ENCODE measurements at places on chromosomes 7 and 10.

DNA sequence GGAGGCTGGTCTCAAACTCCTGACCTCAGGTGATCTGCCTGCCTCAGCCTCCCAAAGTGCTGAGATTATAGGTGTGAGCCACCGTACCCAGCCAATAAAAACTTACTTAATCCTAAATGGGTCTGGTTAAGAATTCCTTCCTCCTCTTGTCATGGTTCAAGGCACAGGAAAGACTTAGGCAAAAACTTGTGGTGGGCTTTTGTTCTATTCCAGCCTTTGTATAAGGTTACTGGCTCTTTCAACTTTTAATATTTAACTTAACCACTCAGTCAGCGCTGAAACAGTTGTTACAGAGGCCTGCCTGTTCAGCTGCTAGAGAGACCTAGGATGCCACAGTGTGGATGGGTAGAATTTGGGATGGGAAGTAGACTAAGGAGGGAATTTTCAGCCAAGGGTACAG lies 28.1 kb upstream of the GARS1 start:
- no peak for DNase-seq

DNA sequence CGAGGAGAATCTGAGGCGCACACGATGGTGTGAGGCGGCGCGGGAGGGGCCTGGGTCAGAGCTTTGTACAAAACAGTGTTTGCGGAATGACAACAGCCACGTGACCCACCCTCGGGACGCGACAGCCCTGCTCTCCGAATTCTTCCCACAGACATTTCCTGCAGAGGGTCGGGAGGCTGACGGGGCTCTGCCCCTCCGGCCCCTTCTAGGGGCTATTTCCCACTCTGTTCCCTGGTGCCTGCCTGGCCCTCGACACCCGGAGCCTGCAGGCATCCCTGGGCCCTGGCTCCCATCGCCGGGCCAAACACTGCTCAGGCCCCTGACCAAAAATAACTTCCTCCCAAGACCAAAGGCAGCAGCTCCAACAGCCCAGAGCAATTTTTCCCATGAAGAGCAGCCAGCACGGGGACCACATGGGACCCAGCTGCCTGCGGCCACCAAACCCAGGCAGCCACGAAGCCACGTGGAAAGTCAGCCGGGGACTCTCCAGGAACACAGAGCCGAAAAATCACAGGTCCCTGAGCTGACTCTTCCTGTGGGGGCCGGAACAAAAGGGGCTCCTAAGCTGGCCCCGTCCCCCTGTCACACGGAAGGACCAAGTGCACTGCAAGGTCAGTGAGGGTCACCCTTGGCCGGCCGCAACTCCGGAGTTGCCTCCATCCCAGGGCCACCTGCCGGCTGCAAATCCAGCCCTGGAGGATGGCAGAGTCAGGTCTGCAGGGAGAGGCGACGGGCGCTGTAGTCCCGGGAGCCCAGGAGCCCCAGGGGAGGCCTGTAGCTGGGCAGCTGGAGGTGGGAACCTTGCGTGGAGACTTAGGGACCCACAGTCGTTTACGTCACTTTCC lies 42.0 kb downstream of the PAPOLB start:
- no peak for DNase-seq

DNA sequence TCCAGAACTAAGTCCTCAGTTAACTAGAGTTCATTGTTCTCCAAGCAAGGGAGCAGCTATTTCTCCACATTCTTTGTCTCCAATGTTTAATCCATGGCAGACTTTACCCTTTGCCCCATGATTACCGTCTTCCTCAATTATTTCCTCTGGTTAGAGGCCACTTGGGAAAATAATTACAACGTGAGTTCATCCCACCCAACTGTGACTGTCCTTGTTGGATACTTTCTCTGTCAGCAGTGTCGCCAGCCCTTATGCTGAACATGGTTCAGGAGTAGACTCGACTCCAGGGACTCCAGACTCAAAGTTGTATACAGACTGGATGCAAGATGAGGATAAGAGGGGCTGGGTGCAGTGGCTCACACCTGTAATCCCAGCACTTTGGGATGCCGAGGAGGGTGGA lies 17.1 kb upstream of the SEPHS1 start:
- no peak for DNase-seq

DNA sequence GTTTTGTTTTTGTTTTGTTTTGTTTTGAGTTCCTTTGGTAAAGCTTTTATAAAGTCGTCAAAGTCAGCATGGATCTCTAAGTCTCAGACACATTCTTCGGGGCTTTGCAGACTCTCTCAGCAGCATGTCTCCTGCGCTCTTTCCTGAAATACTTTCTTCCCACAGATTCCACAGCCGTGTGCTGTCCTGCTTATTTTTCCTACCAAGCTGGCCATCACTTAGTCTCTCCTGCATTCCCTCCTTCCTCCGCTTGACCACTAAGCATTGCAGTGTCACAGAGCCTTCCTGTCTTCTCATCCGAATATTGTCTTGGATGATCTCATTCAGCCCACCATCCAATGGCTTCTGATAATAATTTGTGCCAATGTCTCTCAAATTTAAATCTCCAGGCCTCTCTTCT lies 434.3 kb upstream of the C7orf33 start:
- DNase-seq, result no peak

DNA sequence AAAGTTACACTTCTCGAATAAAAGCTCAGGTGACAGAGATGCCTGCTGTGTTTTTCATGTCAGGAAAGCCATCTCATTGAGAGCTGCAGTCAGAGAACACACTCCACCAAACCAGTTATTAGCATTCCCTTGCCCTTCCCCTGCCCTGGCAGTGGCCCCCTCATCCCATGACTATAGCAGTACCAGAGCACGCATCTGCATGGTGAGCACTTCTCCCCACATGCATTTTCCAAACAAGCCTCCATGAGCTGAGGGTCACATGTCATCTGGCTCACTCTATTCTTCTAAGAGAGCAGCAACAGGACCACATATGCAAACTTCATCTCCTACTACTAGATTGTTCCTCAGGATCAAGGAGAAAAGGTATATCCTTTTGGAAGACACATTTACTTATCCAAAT lies 42.4 kb upstream of the FGL2 start:
- DNase-seq, result no peak

- no peak for DNase-seq
Measured at GRCh38 chr10:70480239-70480861, 1.8 kb downstream of the PALD1 start.

- DNase-seq, result no peak
Measured at GRCh38 chr10:79354141-79354540, 6.9 kb downstream of the PPIF start.

GRCh38 chr7:134774119-134774518 lies 5.3 kb upstream of the CALD1 start:
- no peak for DNase-seq

DNA sequence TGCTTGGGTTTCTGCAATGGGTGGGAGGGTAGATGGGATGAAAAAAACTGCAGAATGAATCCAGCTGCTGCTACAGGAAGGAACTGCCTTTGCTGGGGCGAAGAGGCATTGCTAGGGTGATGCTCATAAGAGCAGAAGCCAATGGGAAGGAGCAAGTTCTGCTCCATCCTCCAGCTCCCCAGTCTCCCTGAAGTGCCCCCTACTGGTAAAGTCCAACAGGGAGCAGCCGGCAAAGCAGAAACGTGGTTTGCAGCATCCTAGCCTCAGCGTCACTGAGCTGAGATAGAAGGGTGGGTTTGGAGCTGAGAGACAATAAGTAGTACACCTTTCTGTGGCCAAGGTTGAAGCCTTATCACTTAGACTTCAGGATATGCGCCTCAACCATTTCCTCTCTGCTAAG lies 220.5 kb downstream of the CCSER2 start:
- DNase-seq, result no peak

- DNase-seq, result no peak
Measured at GRCh38 chr10:57716884-57717283, 550.8 kb downstream of the IPMK start.

DNA sequence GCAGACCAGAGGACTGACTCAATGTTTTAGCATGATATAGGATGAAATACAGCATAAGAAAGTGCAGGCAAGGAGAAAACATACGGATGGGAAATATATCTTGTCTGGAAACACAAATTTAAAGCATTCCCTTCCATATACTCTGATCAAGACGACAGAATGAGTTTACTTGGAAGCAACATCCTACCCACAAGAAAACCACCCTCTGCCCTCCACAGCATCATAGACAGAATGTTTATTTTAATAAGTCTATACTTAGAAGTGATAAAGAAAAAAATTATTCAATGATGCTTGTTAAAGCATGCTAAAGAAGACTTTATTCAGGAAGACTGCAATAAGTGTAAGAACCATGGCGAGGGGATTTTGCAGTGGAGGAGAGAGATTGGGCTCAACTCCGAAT lies 32.4 kb upstream of the HIBADH start:
- DNase-seq, result no peak

DNA sequence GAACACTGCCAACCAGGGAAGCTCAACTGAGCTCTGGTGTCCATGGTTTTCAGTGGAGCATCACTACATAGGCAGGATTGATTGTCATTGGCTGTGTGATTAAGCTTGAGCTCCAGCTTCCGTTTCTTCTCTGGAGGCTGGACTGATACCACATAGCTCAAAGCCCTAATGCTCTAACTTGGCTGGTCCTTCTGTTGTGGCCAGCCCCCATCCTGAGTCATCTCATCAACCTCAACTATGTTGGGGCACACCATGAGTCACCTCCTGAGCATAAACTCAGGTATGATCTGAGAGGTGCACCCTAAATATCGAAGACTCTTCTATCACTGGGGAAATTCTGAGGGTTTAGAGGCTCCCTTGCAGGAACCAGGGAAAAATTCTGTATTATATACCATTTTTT lies 114.5 kb upstream of the INHBA start:
- no peak for DNase-seq

DNA sequence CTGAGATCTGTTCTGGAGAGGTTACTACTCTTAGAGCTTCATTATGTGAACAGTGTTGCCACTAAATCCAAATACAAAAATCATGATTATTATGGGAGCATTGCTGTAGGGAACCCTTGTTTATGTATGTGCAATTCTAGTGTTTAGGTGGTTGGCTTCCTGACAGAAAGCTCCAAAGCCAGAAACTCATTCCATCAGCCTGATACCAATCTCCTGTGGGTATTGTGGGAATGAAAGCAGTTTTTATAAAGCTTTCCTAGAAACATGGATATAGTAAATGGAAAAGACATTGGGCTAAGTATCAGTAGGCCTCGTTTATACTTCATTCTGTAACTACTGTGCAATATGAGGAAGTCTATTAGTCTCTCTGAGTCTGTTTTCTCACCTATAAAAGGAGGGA lies 6.4 kb downstream of the SDK1 start:
- no peak for DNase-seq

DNA sequence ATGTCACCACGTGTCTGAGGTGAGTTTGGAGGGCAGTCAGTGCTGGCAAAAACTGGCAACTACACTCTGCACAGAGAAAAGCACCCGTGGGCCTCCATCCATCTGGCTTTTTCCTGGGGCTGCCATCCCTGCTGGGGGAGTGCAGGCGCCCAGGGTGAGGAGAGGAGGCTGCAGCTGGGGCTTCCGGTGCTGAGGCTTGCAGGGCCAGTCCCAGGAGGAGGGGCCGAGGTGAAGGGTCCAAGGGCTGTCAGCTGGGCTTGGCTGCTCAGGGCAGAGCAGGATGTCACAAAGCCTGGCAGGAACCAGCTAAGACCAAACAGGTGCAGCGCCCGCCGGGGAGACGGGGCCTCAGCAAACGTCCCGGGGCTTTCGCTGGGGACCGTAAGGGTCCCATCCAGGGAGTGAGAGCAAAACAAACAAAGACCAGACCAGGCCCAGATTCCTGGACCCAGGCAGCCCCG lies 77.2 kb downstream of the CFAP46 start:
- DNase-seq, result peak; percentile 77

DNA sequence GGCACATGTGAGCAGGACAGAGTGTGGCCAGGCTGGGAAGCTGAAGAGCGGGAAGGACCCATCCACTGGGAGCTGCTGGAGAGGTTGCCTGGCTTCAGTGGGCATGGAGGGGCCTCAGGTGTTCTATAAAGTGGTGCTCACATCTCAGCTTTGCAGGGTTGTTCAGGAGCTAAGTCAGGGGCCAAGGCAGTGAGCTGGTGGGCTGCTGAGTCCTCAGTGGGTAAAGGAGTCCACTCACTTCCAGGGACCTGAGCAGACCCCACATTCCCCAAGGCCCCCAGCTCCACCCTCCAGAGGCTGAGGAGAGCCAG lies 28.8 kb upstream of the C10orf53 start:
- peak; percentile 75 for DNase-seq

DNA sequence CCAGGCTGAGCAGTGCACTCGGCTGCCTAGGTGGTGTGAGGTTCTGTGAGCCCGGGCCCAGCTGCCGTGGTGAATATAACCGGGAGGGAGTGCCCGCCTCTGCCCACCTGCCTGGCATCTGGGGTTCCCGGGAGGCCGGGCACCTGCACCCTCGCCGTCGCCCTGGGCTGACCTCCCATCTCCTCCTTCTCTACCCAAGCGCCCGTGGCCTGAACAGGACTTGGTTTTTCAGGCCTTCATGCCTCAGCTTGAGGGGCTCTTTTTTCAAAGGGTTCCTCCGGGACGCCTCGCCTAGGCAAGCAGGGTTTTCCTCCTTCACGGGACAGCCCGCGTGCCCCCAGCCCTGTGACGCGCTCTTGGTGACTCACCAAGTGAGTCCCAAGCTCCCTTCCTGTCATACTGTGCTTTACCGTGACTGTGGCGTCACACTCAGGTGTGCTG lies 9.9 kb downstream of the INPP5A start:
- peak; percentile 83 for DNase-seq

GRCh38 chr7:90412458-90413184 lies 9.4 kb downstream of the CLDN12 start:
- DNase-seq, result no peak

DNA sequence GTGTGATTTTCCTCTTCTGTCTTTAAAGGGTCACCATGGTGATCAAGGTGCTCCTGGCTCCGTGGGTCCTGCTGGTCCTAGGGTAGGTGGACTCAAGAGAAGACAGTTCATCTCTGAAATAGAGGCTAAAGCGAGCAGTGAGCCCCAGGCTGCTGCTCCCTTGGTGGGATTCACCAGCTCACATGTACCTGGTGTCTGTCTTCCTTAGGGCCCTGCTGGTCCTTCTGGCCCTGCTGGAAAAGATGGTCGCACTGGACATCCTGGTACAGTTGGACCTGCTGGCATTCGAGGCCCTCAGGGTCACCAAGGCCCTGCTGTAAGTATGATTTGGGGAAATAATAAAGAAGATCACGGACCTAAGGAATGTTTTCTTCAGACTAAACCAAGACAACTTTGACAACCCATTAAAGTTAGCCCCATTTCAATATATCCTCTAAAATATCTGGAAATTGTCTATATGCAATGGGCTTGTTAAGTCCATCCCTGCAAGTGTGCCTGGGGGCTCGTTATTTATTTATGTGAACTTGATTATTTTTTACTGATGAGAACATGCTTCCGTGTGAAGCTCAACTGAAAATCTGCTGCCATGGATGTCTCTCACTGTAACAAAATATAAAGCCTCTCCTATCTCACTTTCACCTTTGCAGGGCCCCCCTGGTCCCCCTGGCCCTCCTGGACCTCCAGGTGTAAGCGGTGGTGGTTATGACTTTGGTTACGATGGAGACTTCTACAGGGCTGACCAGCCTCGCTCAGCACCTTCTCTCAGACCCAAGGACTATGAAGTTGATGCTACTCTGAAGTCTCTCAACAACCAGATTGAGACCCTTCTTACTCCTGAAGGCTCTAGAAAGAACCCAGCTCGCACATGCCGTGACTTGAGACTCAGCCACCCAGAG lies 32.5 kb downstream of the COL1A2 start:
- DNase-seq, result no peak
